ENCODE measurements at places on chromosomes 3 and 15.
A peak's percentile ranks its signal among the peaks of the same experiment; 100 is the strongest.

DNA sequence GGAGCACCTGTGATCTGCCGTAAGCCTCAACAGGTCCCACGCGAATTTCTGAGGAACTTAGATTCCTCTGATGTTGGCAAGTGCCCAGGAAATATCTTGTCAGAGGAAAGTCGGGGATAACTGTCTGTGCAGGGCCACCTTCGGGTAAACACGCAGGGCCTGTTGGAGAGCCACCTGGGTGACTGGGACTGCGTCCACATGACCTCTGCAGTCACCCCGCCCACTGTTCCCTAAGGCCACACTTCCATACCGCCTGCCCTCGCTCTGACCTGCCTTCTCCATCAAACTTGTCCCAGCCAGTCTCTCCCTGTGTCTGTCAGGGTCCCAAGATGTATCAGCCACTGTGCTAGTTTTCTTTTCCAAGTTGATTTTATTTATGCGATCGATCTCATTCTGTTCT is 28.7 kb downstream of the BFSP2 start:
- DNase-seq, result no peak

GRCh38 chr3:10513306-10513705 is 7.9 kb upstream of the ATP2B2 start:
- no peak for DNase-seq

DNA sequence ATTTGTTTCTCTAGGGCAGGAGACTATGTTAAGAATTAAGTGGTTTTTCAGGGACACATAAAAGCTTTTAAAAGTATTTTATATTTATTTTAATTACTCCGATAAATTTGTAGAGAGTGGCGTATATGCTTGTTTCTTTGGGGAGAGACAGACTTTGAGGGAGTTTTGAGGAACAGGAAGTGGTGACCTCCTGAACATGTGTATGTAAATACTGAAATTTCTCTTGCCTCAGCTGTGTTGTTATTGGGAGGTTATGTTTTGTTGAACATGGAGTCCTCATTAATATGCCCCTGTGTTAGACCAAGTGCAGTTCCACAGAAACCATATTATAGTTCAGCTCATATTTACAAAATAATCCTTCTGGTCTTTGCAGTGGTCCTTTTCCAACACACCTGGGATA is 41.8 kb upstream of the UTS2B start:
- DNase-seq, result no peak

DNA sequence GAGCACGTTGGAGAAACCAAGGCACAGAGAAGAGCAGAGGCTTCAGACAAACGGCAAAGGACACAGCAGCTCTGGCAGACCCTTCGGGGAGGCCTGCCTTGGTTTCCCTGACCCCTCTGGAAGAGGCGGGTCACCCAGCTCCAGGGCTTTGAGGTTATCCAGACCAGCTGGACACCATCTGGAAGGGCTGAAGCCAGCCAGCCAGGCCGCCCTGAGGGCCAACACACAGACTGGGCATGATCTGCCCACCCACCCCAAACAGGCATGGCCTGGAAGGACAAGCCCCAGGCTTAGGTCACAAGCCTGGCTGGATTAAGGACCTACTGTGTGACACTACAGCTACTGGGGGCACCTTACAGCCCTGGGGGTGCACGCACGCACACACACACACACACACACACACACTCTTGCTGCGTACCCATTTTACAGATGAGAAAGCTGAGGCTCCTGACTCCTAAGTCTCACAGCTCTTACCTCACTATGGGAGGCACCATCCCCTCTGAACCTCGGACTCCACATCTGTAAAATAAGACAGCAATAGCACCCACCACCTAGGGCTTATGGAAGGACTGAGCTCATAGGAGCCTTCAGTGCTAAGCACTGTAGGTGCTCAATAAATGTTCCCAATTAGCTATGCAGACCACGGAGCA is 10.8 kb downstream of the PLXND1 start:
- no peak for DNase-seq

GRCh38 chr15:35654332-35654731 is 108.4 kb upstream of the DPH6 start:
- DNase-seq, result no peak

DNA sequence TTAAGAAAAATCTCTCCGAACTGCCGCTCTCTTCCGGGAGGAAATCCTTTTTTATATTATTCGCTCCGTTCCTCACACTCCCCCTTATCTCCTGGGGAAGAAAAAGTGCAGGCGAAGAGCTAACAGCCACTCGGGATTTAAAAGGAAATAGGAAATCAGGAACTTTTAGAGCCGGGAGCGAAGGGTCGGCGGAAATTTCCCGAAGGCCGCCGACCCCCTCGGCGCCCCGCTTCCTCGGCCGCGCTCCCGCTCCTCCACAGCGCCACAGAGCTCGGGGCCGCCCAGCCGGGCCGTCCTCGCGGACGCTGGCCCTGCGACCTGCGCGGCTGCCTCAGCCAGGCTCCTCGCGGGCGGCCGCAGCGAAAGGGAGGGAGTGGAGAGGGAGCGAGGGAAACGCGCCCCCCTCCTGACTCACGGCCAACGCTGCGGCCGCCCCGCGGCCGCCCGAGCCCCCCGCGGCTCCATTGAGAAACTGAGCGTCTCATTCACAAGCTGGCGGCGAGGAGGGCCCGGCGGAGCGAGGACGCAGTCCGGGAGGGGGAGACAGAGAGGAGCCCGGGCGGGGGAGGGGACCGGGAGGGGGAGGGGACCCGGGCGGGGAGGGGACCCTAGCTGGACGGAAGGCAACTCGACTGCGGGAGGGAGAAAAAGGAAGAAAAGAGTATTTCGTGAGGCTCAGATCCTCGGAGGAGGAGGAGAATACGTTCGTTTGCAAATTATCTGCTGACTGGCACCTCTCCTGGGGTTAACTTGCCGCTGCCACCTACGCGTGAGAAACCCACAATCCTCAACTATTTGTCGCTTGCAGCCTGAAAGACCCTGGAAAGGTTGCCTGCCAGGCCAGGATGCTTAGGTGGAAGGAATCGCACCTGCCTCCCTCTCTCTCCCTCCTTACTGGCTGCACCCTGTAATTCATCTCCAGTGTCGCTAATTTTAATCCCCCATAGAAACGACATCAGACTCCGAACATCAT is at the start of gene PTPN9:
Gene PTPN9, minus strand, starts transcription at position 368 of the 973 bp plus-strand sequence. CDS start 539 bp downstream, outside the sequence.
- DNase-seq, result peak; percentile 69

DNA sequence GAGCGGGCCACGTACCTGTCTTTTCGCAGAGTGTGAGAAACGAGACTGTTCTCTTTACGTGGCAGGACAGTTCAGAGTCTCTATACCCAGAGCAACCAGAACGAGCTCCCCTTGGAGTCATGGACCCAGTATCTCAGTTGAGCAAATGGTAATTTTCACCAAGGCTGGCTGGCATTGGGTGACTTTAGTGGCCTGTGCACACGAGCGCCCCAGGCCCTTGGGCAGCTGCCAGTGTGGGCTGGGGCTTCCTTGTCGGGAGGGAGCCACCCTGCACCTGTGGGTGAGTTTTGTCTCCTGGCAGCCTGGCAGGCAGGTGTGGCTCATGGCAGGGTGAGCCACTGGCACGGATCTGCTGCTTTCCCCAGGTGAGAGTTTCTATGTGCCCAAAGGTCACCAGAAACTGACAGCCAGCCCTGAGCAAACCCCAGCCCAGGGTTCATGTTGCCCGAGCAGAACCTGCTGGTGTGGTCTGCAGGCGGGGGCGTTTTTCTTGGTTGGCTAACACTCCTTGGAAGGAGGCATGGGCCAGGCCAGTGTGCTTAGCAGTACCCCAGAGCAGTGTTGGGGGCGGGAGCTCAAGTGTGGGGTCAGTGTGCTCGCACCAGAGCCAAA is 135.0 kb downstream of the TJP1 start:
- no peak for DNase-seq

GRCh38 chr3:57444469-57444868 is 99.7 kb downstream of the DNAH12 start:
- DNase-seq, result no peak

DNA sequence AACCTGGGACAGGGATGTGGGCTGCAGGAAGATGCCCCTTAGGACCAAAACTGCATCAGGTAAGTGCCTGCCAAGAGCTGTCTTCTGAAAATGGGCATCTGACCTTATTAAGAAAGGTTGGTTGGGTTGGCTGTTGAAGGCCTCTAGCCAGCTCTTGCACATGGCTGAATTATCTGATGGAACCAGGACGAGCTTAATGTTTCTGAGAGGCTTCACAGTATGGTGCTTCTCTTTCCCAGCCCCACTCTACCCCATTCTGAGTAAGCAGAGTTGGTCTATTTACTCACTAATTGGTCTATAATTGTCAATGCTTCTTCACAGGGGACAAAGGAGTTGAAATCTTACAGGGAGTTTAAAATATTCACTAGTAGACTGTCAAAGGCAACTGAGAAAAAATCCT is 48.4 kb downstream of the DTWD1 start:
- DNase-seq, result no peak

GRCh38 chr15:100116416-100117190 is 225.2 kb downstream of the ADAMTS17 start:
- DNase-seq, result no peak

DNA sequence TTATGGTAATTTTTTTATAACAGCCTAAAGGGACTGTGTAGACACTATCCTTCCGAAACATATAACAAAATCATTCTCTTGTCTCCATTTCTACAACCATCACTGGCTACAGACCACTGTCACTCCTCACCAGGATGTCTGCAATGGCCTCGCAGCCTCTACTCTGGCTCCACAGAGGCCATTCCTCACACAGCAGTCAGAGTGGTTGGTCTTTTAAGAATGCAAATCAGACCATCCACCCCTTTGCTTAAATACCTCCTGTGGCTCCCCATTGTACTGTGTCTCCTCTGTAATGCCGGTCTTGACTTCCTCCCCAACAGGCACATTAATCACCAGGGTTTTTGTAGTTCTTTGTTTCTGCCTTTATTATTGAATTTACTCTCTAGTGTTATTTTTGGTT is 344.8 kb downstream of the ERC2 start:
- no peak for DNase-seq

DNA sequence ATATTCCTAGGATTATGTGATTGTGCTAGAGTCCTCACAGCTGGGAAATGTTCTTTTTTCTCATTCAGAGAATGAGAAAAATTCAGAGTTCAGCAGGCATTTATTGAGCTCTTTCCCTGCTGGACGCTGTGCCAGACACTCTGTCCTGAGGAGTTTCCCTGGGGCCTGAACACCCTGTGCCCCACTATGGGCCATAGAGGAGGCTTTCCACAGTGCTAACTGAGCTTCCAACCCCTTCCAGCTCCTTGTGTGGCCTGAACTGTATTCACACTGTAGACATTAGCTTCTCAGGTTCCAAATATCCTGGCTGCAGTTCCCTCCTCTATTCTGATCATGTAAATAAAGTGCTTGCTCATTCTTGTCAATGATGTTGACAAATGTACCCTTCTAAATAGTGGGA is 10.0 kb downstream of the ABHD2 start:
- DNase-seq, result no peak

DNA sequence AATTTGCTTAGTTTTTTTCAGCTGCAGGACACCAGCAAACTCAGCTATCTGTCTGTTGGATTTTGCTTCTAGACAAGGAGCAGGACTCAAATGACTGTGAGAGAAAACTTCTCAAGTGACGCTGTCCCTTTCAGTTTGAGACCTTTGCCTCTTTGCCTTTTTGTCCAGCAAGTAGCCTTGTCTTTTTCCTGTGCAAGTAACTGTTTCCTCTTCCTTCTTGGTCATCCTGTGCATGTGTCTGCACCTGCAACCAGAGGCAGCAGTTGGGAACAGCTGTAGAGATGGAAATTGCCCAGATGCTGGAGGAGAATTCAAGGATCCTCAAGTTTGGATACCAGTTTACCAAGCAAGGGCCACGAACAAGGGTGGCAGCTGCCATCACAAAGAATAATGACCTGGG is 23.3 kb upstream of the TMOD3 start:
- DNase-seq, result no peak

GRCh38 chr3:153090973-153091372 is 71.1 kb upstream of the RAP2B start:
- no peak for DNase-seq

DNA sequence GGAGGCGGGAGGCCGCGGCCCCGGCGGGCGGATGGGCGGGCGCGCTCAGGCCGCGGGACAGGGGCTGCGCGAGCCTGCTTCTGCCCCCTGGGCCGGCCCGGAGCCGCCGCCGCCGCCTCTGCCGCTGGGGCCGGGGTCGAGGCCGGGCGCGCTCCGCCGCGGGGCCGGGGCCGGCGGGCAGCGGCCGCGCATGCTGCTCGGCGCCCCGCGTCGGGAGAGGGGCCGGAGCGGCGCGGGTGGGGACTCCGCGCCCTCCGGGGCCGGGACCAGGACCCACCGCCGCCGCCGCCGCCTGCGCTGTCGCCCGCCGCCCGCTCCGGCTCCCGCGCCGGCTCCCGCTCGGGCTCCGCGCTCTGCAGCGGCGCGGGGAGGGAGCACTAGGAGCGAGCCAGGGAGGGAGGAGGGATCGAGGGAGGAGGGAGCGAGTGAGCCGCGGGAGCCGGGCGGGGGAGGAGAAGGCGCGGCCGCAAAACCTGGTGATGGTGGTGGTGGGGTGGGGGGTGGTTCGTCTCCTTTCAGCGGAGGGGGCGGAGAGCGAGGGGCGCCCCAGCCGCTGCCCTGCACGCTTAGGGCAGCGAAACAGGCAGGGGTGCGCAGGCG is at the start of gene LINGO1:
Gene LINGO1, minus strand, starts transcription at position 379 of the 600 bp plus-strand sequence. CDS start 597 bp downstream, outside the sequence.
- no peak for DNase-seq

- no peak for DNase-seq
Measured at GRCh38 chr15:98881526-98882520, 125.8 kb downstream of the PGPEP1L start.

- no peak for DNase-seq
Measured at GRCh38 chr3:57682284-57682683, 10.6 kb downstream of the DENND6A start.

DNA sequence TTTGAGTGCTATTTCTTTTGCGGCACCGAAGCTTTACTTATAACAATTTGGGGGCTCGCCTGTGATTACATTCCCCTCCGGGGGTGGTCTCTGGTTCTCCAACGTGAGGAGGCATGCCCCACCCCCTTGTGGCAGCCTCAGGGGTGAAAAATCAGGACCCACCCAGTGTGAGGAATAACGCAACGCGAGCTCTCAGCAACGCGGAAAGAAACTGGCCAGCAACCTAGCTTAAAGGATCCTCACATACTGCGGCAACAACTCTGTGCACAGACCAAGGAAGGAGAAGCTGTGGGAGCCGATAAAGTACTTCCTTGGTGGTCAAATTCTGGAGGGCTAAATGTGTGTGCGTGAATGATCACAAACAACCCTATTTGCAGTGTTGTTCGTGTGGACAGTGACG is 5.8 kb downstream of the IQCF1 start:
- DNase-seq, result no peak

GRCh38 chr15:77904436-77904821 is 173.1 kb downstream of the TBC1D2B start:
- DNase-seq, result no peak

DNA sequence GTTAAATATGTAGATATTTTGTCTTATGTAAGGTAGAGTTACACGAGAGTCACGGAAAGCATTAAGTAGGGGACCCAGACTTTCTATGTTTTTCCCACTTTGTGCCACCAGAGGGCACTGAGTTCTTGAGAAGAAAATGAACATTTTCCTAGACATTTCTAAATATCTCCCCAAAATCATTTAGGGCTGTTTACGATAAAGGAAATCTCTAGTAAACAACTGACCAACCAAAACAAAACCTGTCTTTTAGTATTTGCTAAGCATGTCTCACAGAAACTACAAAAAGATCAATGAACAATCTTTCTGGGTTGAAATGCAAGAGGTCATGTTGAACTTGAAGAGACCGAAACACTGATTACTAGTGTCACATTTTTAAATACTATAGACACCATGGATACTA is 16.1 kb downstream of the POU1F1 start:
- DNase-seq, result peak; percentile 43

- DNase-seq, result no peak
Measured at GRCh38 chr15:39438799-39439592, 141.9 kb upstream of the THBS1 start.

Measured in stimulated activated CD4-positive, alpha-beta T cell treated with anti-CD3 and anti-CD28 coated beads, Interleukin-15, amount 100 ng/mL, for 48 hours (primary cell).